ENCODE measurements at places on chromosomes 7 and 10. TPM values are rescaled to one million over a fixed set of nuclear protein-coding genes. Genes with fewer than 3 reads are reported as not detected.
A peak's percentile ranks its signal among the peaks of the same experiment; 100 is the strongest.

The ABCB1 gene
- 0.72 TPM for polyA plus RNA-seq

DNA sequence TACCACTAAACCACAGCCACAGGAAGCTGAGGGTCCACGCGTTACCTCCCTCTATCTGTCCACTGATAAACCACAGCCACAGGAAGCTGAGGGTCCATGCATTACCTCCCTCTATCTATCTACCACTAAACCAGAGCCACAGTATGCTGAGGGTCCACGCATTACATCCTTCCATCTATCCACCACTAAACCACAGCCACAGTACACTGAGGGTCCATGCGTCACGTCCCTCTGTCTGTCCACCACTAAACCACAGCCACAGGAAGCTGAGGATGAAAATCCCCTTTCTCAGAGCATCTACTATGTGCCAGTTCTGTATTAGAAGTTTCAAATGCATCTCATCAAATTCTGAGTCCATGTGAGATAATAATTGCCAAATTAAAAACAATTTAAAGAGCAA lies 589.3 kb downstream of the DNAJB6 start:
- no peak for DNase-seq

- peak; percentile 84 for DNase-seq
Observed at GRCh38 chr10:6204341-6205191, 1.8 kb downstream of the PFKFB3 start.

DNA sequence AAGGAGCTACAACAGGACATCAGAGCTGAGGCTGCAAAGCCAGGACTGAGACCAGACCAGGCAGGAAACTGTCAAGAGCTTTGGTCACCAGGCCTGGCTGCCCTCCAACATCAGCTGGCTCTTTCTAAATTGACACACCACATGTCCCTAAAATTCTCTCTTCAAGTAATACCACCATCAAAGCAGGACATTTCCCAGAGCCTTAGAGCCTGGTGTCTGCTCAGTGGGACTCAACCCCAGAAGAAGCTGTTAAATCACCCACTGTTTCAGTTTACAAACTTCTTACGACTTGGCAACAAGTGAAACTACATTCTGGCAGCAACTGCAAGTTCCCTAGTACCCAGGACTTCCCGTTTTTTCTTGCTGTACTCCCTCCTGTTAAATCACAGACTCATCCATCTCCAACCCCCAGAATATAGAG lies 3.8 kb upstream of the IL6 start:
- peak; percentile 47 for DNase-seq

DNA sequence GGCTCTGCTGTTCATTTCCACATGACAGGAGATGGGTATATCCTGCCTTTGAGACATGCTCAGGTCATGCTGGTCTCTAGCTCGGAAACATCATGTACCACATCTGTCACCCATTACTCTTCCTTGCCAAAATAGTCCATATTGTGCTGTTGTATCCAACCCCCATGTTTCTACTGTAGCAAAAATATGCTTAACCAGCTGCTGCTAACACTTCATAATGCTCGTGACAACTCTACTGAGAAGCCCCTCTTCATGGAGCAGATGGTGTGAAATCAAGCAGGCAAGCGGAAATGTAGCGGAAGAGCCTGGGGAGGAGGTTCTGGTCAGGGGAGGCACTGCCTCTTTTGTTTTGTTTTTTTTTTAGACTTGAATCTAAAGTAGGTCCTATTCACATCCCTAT lies 82.9 kb downstream of the NPY start:
- DNase-seq, result no peak

- DNase-seq, result no peak
Observed at GRCh38 chr10:28913436-28914237, 236.3 kb downstream of the BAMBI start.

- peak; percentile 45 for DNase-seq
Observed at GRCh38 chr7:112001091-112001826, 204.9 kb downstream of the DOCK4 start.

The SRGN gene
- polyA plus RNA-seq, result 29.8 TPM

DNA sequence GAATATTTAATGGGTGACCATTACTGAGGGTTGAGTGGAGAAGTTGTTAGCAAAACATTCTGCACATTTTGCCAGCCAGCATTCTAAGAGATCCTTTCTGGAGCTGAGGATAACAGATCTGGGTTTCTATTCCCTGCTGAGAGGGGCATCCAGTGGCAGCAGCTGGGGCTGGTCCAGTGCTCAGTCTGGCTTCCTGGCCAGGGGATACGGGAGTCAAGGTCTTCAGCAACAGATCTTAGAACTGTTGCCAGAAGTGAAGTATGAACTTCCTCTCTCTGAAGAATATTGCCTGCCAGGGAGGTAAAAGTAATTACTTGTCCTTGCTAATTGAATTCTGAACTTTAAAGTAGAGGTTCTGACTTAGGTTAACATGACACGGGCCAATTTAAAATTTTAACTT lies 568.4 kb downstream of the REEP3 start:
- no peak for DNase-seq

DNA sequence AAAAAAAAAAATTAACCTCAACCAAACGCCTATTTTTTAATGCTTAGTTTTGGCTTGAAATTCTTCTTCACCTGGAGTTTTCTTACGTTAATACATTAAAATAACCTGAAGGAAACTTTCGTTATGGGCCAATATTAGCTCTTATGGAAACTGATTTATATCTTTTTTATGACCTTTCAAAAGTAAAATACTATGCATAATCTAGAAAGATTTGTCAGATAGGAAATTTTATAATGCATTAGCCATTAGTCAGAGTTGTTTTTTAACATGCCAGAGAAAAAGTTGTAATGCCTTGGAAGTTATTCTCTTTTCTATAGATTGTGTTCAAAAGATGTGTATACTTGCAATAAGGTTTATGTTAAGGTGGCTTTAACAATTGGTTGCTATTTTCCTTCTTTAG lies 34.3 kb upstream of the ARL4A start:
- no peak for DNase-seq

- no peak for DNase-seq
Observed at GRCh38 chr7:90424720-90425119, 21.5 kb downstream of the CLDN12 start.

The MYO1G gene
- 0.02 TPM for polyA plus RNA-seq

The HOXA7 gene
- polyA plus RNA-seq, result 1.7 TPM

The SFTPA2 gene
- not detected for polyA plus RNA-seq

The DNAJC12 gene
- 2.9 TPM for polyA plus RNA-seq

- DNase-seq, result no peak
Observed at GRCh38 chr10:43595739-43596298, 10.4 kb upstream of the ZNF485 start.

The CYP26C1 gene
- polyA plus RNA-seq, result 0.01 TPM

The PAPOLB gene
- polyA plus RNA-seq, result not detected

- peak; percentile 31 for DNase-seq
Observed at GRCh38 chr7:54860003-54860775, 101.2 kb upstream of the SEC61G start.

The MYL10 gene
- not detected for polyA plus RNA-seq

The GHRHR gene
- not detected for polyA plus RNA-seq

- DNase-seq, result peak; percentile 46
Observed at GRCh38 chr10:29873941-29874484, 185.4 kb downstream of the JCAD start.

GRCh38 chr10:47456794-47457527 lies 27.0 kb downstream of the ANXA8 start:
- no peak for DNase-seq

The OR6B1 gene
- polyA plus RNA-seq, result not detected

DNA sequence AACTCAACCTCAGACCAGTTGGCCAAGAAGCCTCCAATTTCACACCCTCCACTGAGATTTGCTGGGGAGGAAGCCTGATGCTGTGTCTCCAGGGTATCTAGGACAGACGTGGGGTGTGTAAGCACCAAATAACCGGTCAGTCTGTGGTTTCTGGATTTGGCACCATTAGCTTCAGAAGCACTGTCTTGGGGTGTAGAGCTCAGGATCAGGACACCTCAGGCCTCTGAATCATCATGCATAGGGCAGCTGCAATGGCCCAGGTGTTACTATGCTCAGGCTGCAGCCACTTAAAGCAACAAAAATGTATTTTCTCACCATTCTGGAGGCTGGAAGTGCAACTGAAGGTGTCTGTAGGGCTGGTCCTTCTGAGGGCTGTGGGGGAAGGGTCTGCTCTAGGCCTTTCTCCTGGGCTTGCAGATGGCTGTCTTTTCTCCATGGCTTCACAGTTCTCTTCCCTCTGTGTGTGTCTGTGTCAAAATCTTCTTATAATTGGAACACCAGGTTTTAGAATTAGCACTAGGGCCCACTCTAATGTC lies 73.4 kb upstream of the SEPHS1 start:
- no peak for DNase-seq

GRCh38 chr10:48765039-48765438 lies 80.4 kb downstream of the WDFY4 start:
- DNase-seq, result no peak

- DNase-seq, result no peak
Observed at GRCh38 chr7:104929921-104930320, 84.1 kb upstream of the KMT2E start.

DNA sequence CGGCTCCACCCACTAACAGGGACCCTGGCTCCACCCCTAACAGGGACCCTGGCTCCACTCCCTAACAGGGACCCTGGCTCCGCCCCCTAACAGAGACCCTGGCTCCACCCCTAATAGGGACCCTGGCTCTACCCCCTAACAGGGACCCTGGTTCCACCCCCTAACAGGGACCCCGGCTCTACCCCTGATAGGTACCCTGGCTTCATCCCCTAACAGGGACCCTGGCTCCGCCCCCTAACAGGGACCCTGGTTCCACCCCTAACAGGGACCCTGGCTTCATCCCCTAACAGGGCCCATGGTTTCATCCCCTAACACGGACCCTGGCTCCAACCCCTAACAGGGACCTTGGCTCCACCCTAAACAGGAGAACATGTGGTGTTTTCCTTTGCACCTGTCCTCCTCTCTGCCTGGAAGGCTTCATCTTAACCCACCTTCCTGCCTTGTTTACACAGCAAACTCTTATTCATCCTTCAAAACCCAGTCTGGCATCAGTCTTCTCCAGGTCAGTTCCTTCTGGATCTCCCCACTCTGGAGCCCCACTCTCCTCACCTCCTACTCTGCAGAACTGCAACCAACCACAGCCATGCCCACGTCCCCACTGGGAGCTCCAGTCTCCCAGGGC lies 58.0 kb downstream of the CHST15 start:
- DNase-seq, result no peak

- no peak for DNase-seq
Observed at GRCh38 chr10:49759787-49760551, 2.2 kb downstream of the OGDHL start.

The FAM25G gene
- polyA plus RNA-seq, result not detected

GRCh38 chr10:43953672-43954071 lies 305.0 kb upstream of the ZNF32 start:
- no peak for DNase-seq

The FAM221A gene
- 2.0 TPM for polyA plus RNA-seq

DNA sequence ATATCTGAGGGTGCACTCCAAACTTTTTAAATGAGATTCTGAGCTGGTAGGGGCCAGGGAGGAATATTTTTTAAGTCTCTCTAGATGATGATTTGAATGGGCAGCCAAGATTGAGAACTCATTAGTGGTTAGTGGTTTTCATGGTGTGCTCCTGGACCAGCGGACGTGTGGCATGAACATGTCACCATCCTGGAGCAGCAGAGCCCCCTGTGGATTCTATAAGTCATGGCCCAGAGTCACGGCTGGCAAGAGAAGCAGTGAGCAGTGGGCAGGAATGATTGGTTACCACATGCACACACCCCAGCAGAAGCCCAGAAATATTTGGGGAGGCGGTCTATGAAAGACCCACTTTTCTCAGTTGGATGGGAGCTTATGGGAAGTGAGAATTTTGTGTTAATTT lies 21.2 kb upstream of the UCN3 start:
- DNase-seq, result no peak

GRCh38 chr10:4006051-4006450 lies 221.0 kb upstream of the KLF6 start:
- no peak for DNase-seq

- no peak for DNase-seq
Observed at GRCh38 chr10:29670761-29671160, 36.0 kb upstream of the SVIL start.

- DNase-seq, result no peak
Observed at GRCh38 chr7:37363536-37364491, 84.8 kb downstream of the ELMO1 start.

DNA sequence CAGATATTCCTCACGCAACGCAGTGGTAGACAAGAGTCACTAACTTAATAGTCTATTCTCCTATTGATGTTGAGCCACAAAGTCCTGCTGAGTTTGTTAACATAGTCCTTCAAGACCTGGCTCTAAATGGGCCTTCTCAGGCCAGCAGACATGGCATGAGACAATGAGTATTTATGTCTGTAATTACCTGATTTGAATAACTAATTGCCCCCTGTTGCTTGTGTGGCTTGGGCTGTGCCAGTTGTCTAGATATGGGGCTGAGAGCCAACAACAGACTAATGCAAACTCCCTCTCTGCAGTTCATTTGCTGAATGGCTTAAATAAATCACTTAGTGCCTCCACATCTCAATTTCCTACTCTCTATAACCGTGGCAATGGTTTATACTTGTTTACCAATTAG lies 65.5 kb upstream of the VWC2 start:
- no peak for DNase-seq

DNA sequence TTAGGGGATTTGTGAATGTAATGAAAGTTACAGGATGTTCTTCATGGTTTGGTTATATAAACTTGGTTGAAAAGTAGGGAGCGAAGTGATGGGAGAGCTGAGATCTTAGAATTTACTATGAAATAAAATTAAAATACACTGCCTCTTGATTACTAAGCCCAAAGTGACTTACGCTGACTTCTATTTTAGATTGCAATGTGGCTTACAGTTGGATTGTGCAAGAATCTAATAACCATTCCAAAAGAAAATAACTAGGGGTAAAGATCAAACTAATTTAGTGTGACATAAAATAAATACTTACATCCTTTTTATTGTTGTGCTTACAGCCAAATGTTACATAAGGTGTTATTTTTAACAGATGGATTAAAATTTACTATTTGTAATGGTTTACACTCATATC lies 15.3 kb downstream of the WNT16 start:
- DNase-seq, result no peak

DNA sequence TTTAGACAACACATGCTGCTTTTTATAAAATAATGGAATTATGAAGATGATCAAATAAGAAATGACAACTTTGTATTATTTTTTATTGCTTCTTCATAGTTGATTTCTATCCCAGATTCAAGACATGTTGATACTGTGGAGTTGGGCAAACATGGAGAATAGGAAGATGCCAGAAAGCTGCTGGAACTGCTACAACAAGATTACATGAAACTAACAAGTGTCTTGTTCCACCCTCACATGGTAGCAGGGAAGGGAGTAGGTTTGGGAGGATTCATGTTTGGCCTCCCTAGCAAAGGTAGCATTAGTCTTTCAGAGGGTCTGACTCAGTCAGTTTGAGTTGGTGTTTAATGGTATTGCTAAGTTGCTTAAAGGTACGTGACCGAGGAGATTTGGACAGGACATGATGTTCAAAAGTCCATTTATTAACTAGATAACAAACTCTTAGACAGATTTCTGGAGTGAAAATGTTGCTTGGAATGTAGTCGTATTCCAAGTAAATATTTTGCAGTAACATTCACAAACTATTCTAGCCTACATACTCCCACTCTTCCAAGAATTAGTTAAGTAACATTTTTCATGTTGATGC lies 33.1 kb downstream of the PRR15 start:
- DNase-seq, result no peak

The CDHR1 gene
- not detected for polyA plus RNA-seq
